Stimulated activated CD4-positive, alpha-beta T cell treated with anti-CD3 and anti-CD28 coated beads, Interleukin-2, amount 100 ng/mL, for 48 hours (primary cell): ENCODE measurements at places on chromosomes 4 and X.

GRCh38 chr4:150501009-150501727 is 80.8 kb upstream of the MAB21L2 start:
- no peak for DNase-seq

DNA sequence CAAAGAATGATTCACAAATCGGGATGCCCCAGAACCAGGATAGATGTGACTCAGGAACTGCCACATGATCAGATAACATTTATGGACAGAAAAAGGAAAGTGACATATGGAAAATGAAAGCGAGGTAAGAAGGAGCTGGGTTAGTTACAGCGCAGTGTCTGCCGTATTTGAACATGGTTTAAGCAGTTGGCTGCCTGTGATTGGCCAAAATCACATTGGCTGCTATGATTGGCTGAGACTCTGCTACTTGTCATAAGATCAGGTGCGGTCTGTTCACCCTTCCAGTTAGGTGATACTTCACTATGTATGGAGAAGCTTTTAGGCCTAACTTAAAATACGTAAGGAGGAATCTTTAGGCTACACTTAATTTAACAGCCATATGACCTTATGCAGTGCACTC is 322.7 kb upstream of the HAND2 start:
- DNase-seq, result no peak

DNA sequence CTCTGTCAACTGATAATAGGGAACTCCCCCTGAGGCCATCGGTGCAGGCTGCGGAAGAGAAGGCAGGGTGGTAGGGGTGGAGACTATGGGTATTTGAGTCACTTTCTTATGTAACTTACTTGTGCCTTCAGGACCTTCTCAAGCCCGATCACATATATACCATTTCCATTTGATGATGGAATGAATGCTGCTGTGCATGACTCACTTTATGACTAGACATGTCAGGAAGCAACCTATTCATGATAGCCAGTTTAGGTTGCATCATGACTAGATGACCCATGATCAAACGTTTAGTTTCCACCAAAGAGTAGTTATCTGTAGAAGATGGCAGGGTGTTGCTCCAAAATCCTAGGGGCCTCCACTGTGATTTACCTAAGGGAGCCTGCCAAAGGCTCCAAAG is 435.5 kb downstream of the DTHD1 start:
- DNase-seq, result no peak

DNA sequence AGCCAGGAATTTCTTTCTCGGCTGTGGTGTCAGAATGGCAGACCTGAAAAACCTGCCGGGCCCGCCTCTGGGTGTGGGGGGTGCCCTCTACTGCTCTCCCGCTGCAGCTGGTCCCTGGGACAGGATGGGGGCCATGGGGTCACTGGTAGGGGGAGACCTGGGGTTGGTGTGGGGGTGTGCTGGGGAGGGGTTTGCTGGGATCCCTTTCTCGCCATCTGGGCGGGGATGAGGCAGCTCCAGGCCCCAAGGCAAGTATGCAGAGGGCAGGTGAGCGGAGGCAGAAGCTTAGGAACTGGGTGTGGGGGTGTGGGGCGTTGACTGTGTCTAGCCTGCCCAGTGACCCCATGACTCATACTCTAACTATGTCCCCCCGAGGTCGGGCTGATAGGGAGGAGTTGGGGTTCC is 884 bp downstream of the CCDC120 start:
- no peak for DNase-seq

- no peak for DNase-seq
These were observed 8.1 kb downstream of the DHRSX start for GRCh38 chrX:2492531-2493218.

- no peak for DNase-seq
These were observed 229.5 kb downstream of the SPCS3 start for GRCh38 chr4:176549161-176549865.

DNA sequence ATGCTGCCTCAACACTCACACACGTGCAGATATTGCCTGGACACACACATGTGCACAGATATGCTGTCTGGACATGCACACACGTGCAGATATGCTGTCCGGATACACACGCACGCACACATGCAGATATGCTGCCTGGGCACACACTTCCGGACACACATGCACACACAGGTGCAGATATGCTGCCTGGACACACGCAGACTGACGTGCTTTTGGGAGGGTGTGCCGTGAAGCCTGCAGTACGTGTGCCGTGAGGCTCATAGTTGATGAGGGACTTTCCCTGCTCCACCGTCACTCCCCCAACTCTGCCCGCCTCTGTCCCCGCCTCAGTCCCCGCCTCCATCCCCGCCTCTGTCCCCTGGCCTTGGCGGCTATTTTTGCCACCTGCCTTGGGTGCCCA is 14.7 kb downstream of the FGFRL1 start:
- DNase-seq, result peak; percentile 54

DNA sequence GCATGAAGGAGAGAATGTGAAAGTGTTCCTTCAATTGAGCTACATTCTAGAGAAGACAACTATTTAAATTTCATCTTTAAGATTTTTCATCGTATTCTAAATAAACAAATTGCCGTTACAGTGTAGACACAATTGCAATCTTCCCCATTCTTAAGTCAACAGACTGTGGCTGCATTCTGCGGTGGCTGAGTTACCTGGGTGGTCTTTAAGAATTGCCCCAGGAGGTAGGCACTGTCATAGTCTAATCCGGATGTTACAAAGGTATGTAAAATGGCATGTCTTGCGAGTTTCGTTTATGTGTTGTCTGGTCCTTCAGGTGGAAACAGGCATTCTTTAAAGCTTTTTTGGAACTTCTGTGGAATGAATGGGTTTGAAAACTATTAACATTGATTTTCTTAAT is 586.1 kb upstream of the PITX2 start:
- DNase-seq, result no peak

GRCh38 chrX:82757614-82758013 is 750.5 kb upstream of the POU3F4 start:
- no peak for DNase-seq

- no peak for DNase-seq
These were observed 45.2 kb downstream of the PHKA2 start for GRCh38 chrX:18938710-18939109.

- no peak for DNase-seq
These were observed 15.0 kb downstream of the IDS start for GRCh38 chrX:149490100-149490499.

GRCh38 chrX:11382930-11383329 is 89.7 kb downstream of the AMELX start:
- no peak for DNase-seq

- DNase-seq, result no peak
These were observed 63.6 kb downstream of the AR start for GRCh38 chrX:67607466-67607865.

- DNase-seq, result no peak
These were observed 33.1 kb downstream of the FTHL17 start for GRCh38 chrX:31038575-31039326.

DNA sequence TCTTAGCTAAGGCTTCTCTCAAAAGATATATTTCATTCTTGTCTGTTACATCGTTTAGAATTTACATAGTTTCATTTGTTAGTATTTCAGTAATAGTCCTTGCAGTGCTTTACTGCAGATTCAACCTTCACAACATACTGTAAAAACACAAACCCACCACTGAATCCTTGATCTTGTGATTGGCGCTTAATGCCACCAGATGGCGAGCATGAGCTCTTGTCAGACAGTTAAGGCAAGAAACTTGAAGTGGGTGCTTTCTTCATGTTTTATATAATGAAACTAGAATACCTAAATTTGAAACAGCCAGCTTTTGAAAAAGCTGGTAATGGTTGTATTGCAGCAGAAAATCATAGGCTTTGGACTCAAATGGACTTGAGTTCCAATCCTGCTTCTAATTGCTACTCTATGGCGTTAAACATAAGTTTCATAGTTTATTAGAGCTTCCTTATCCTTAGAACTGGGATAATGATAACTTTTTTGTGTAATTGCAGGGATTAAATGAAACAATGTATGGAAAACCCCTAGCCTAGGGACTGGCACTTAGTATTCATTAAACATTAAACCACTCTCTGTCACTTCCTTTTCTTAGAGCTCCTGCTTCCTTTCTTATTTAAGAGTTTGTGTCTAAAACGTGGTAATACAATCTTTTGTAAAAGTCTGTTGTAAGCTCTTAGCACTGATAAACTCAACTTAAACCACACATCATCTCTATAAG is 95.1 kb downstream of the USP9X start:
- DNase-seq, result peak; percentile 3

DNA sequence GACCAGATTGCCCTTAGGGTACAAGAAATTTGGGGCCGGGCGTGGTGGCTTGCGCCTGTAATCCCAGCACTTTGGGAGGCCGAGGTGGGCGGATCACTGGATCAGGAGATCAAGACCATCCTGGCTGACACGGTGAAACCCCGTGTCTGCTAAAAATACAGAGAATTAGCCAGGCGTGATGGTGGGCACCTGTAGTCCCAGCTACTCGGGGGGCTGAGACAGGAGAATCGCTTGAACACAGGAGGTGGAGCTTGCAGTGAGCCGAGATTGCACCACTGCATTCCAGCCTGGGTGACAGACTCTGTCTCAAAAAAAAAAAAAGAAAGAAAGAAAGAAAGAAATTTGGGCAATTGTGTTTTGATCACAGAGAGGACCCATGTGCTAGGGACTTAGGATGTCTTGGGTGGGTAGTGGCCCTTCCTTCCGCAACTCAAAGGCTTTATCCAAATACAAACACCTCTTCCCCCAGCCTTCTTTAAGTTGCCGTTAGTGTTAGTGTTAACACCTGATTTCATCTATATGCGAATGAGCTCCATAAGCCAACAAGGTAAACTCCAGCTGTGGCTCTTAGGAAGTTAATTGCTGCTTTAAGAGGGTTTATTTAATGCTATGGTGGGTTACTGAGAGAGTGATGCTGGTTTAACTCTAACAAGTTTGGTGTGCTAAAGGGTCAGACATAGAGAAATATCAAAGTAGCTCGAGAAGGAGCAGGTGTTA is 8.6 kb upstream of the CCDC110 start:
- DNase-seq, result no peak

DNA sequence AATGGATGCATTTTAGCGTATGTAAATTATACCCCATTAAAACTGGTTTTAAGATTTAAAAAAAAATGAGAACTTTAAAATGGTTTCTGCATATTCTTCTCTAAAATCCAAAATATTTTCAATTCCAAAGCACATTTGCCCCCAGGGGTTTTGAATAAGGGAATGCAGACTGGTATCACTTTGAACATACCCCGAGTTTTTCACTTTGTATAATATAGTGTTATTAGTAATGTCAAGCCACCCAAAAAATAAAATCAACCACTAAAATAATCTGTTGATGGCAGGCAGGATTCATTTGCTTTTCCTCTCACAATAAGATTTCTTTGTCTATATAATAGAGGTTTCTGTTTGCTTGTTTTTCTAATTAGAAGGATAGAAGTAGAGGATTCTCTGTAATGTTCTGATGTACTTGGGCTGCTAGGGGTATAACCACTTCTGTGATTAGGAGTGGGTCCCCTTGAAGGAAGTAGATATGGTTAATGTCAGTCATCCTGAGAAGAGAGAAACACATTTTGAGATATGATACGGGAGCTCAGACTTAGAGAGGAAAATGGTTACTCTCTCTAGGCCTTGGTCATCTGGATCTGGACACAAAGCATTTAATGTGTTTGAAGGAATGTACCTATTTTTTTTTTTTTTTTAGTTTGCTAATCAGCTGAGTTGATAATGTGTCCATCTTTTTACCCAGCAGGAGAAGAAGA is 9.3 kb upstream of the LIN54 start:
- DNase-seq, result no peak

- no peak for DNase-seq
These were observed 17.6 kb downstream of the CD99 start for GRCh38 chrX:2708592-2709188.

DNA sequence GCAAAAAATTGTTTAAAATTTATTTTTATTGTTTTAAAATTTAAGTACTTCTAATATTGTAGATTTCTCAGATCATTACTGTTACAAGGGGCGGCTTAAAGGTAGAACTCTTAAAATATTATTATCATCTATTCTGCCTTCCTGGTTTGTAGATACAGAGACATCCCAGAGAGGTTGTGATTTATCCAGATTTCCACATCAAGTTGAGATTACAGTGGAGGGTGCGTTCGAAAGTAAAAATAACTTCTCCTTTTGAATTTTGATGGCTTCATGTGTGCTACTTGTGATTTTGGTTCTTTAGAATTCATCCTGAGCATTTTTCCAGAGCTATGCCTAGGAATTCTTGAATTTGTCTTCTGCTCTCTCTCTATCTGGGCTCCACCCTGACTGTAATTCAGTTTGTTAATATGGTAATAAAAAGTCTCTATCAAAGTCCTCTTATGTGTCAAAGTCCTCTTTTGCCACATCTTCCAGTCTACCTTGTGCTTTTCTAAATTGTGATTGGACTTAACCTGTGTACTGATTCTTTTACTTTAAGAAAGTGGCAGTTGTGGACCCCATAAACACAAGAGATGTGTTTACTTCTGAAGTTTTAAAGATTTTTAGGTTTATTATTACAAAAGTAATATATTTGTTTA is 37.2 kb downstream of the CLCN3 start:
- no peak for DNase-seq

DNA sequence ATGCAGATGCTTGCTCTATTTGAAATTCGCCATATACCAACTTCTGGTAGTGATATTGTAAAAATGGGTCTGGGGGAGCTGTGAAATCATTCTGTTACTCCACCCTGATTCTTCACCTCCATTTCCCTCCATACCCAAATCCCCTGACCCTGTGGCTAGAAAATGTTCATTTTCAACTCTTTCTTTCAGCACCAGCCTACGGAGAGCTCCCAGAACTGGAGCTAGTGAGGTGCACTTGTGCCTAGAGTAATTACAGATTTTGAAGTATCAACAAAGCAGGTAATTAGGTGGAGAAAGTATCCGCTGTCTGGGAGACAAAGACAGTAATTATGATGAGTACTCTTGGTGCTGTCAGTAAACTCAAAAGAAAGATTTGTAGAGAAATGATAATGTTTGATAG is 8.1 kb downstream of the ARHGAP36 start:
- DNase-seq, result no peak

DNA sequence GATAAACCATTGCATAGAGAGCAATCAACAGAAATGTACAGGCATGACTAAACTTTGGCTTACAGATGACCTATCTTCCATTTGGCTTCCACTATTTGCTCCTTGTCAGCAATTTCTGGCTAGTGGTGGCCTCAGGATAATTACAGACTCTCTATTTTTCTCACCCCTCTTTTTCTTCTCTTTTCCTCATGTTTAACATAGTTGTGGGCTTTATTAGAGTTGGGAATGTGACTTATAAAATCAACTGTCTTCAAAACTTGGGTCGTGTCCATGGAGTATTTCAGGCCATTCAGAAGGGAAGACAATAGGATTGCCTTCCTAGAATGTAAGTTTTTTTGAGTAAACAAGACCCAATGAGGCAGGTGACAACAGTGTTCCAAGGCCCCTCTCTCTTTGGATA is 236.2 kb downstream of the FRAS1 start:
- no peak for DNase-seq

DNA sequence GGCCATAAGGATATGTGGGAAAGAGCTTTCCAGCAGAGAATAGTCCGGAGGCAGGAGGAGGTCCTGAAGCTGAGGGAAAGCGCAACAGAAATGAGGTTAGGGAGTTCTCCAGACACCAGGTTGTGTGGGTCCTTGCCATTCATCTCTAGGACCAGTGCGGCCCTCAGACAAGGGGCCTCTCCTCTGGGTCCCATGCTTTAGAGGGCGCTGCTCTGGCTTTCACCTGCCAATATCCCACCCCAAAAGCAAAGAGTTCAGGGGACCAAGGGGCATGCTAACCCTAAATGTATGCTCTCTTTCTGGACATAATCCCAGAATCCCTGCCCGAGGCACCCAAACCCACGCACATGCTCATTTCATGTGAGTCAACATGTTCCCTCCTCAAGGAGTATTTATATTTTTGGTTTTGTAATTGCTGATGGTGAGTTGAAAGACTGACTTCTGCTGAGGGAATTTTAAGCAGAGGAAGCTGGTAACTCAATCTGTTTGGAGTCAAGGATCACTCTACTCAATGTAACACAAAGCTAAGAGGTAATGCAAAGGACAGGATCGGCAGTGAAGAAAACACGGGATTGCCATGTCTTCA is 14.8 kb downstream of the RPL34 start:
- no peak for DNase-seq
